ENCODE measurements at places on chromosomes 3 and 15. TPM values are rescaled to one million over a fixed set of nuclear protein-coding genes. Genes with fewer than 3 reads are reported as not detected.

The RTP2 gene
- total RNA-seq = not detected

The KIF9 gene
- total RNA-seq = 19.6 TPM

The HOMER2 gene
- 11.5 TPM for total RNA-seq

The ZNF860 gene
- 1.4 TPM for total RNA-seq

The GAP43 gene
- not detected for total RNA-seq

The GABRB3 gene
- total RNA-seq = 86.1 TPM

The DNAH12 gene
- 0.19 TPM for total RNA-seq

The RAB6B gene
- total RNA-seq = 2.4 TPM

The TMEM158 gene
- total RNA-seq = 24.2 TPM

The SRGAP3 gene
- total RNA-seq = 0.89 TPM

The FSTL1 gene
- 65.7 TPM for total RNA-seq

The SAMD7 gene
- not detected for total RNA-seq

The CRBN gene
- 25.3 TPM for total RNA-seq

The AMOTL2 gene
- total RNA-seq = 41.2 TPM

The NANOGP8 gene
- total RNA-seq = not detected

The RCCD1 gene
- total RNA-seq = 34.3 TPM

The RARRES1 gene
- 7.3 TPM for total RNA-seq

The PLSCR5 gene
- not detected for total RNA-seq

The DPPA2 gene
- total RNA-seq = not detected

The ALDH1L1 gene
- 0.64 TPM for total RNA-seq

The NOX5 gene
- 0.31 TPM for total RNA-seq

The TTLL13 gene
- total RNA-seq = 0.48 TPM

The SMCO1 gene
- not detected for total RNA-seq

The PCOLCE2 gene
- 38.2 TPM for total RNA-seq

The AKAP13 gene
- 48.1 TPM for total RNA-seq

The SOX14 gene
- total RNA-seq = not detected

The FANCD2OS gene
- not detected for total RNA-seq

The FGD5 gene
- not detected for total RNA-seq

The ZPLD1 gene
- total RNA-seq = not detected

The GALNT15 gene
- total RNA-seq = 0.03 TPM

The ALG1L2 gene
- not detected for total RNA-seq

The PCLAF gene
- total RNA-seq = 155 TPM

The PLA1A gene
- 0.50 TPM for total RNA-seq

Measured in A549 treated with CpdA at 1 μM for 4 hours (cell line).